GF-D8 (cell line): ENCODE measurements at places on chromosomes 4 and X.

DNA sequence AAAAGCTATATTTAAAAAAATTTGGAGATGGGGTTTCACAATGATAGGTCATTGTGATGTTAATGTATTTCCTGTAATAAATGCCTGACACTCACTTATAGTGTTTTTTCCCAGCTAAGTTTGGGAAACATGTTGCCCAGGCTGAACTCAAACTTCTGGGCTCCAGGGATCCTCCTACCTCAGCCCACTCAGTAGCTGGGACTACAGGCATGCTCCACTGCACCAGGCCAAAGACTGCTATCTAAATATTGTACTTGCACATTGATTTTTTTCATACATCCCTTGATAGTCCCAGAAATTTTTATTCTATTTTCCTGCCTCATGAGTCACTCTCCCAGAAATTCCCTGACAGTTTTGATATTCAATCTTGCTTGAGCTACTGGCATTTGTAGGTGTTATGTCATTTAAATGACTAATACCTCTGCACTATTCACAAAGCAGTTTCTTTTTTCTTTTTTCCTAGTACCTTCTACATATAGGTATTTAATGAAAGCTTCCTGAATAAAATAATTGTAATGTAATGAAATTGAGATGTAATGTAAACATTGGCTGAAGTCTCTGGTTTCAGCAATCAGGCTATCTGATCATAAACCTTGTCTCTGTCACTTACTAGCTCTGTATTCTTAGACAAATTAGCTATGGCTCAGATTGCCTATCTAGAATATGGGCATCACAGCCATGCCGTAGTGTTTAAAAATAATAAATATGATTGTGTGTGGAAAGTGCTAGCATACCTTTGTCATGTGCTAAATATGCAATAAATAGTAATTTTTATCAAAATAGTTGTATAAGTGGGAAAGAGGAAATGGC is 1973.0 kb upstream of the AGA start:
- no peak for DNase-seq

DNA sequence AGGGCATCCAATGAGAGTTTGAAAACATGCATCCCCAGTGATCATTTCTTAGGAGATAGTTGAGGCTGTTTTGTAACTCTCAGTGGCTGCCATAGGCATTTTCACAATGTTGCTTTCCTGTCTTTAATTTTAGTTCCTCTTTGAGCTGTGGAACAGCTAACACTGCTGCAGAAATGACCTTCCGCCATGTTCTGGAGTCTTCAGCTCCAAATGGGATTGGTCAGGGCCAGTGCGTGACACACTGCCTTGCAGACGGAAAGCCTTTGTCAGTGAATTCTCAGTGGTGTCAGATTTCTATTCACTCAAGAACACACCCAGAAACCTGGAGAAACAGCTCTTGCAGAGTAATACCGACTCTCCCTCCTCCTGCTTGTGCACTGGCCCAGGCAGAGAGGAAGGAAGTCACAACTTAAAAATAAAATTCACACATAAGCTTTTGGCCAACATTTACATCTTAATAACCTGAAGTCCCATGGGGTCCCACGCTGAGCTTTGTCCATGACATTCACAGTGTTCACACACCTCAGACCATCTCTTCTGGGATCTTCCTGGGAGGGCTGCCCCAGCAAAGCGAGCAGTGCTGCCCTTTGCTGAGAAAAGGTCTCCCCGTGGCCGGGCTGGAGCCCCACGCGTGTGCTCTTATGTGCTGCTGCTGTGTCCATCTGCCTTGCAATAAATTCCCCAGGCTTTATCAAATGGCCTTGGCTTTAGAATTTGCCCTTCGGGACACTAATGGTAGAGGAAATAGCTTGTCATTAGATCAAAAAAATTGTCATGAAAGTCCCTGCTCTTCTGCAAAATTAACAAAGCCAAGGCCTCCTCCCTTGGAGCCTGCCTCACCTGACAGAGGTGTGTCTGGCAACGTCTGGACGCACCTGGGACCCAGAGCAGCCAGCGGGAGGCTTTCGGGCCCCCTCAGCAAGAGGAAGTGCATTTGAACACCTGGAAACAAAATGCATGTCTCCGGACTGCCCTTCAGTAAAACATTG is 126.8 kb downstream of the IRF2 start:
- peak; percentile 97 for DNase-seq

DNA sequence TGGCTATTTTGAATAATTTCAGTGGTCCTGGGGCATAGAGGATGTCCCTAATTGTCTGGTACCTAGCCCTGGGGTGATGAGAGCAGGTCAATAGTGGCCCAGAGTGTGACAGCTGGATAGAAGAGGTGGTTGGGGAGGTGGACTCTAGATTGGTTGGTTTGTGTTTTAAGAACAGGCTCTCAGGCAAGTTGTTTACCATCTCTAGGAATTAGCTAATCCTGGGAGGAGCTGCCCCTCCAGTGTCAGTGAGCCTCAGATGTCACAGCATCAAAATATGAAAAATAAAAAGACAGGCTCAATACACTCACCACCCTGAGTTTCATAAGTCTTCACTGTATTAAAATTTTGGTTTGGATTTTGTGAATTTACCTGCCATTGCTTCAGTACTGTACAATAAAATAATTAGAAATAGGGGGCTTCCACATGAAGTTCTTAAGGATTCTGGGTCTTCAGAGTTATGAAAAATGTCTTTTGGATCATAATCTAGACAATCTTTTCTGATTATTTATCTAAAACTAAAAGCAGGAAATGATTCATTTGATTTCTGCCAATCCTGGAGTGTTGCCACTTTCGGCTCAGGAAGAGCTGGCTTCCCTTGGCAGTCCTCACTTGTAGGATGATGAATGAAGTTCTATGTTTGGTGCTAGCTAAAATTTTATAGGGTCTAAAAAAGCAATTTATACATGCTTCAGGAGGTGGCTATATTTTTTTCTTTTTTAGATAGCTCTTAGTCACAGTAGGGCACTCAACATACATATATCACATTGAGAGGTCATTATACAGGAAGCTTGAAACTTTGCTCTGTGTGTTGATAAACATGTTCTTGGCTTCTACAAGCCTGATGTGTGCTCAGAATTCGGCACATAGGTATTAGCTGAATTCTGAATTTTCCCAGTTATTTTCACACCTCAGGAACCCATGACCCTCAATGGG is 395.1 kb downstream of the RAB28 start:
- no peak for DNase-seq

DNA sequence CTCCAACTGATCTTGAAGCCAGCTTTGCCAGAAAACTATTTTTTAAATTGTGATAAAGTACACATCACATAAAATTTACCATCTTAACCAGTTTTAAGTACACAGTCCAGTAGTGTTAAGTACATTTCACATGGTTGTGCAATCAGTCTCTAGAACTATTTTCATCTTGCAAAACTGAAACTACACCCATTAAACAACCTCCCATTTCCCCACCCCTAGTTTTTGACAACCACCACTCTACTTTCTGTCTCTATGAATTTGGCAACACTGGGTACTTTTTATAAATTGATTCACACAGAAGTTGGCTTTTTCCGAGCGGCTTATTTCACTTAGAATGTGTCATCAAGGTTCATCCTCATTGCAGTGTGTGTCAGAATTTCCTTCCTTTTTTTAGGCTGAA is 31.0 kb downstream of the TRPC5 start:
- no peak for DNase-seq

DNA sequence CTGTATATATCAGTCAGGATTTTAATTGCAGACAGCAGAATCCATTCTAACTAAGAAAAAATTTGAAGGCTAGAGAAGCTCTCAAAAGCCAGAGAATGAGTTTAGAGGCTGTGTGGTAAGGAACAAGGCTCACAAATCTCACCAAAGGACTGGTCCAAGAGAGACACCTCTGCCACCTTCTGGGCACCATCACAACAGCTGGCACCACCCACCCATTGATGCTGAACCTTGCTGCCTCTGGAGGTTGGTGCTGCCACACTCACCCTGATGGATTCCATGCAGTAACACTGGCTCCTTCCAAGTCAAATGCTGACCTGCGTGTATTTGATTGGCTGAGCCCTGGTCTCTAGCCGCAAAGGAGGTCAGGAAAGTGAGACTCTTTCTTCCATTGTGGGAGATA is 100.8 kb downstream of the BEND2 start:
- no peak for DNase-seq

DNA sequence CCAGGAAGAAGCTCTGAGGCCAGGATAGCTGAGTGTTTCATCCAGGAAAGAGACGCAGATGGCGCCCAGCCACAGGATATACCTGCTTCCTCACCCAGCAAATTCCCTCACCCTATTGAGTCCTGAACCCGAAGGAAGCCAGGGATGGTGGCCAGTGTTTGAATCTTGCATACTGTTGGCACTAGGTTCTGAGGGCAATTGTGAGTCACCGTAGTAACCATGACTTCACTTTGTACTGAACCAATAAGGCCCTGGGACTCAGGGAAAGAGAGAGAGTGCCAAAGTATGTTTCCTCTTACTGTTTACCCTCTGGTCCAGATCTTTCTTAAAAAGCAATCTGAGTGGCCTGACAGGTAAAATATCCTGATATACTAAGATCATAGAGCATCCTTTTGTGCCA is 25.6 kb upstream of the SMIM10L2A start:
- DNase-seq: no peak

GRCh38 chr4:138911909-138912703 is 103.5 kb upstream of the NOCT start:
- DNase-seq: no peak

DNA sequence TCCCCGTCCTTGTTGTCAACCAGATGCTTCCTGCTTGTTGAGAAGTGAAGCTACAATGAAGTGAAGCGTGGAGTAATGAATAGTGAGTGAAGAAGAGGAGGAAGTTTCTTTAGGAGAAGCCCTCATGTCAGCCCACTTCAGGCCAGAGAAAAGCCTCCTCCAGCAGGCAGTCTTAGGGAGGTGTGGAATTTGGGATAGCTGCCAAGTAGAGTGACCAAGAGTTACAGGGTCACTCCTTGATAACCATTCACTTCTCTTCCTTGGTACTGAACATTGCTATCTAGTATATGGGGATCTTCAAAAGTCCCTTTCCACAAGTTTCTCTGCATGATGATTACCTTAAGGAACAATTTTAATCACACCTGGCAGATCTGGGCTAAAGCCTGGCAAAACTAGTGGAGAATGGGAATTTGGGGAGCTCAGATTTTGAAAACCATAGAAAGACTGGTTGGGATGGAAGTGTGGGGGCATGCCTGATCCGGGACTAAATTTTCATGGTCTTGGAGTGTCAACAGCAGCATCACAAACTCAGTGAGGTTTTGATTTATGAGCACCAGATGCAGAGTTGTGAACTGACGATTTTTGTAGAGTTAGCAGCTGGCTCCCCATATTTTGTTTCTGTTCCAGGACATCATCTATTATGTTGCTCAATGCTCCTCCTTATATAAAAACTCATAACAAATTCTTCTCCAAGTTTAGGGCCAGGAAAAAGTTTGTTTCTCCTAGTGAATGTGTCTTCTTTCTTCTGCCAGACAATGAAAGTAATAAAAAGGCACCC is 53.1 kb downstream of the IGSF1 start:
- no peak for DNase-seq

DNA sequence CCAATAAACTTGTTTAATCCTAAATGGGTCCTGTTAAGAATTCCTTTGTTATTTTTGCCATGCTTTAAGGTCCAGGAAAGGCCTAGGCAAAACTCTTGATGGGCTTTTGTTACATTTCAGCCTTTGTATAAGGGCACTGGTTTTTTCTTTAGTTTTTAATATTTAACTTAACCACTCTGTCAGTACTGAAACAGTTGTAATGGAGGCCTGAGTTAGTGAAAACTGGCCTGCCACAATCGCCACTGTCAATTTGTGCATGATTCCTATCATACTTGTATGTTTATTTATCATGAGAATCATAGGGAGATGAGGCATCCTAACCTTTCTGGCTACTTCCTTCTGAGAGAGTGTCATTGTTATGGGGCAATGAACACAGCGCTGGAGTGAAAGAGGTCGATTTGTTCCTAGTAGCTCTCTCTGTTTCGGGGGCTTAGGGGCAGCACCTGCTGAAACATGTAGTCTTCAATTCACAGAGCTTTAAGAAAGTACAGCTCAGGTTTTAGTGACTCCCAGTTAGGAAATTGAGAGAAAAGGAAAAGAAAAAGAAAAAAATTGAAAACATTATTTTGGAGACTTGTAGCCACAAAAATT is 393.8 kb upstream of the FSTL5 start:
- DNase-seq: no peak

DNA sequence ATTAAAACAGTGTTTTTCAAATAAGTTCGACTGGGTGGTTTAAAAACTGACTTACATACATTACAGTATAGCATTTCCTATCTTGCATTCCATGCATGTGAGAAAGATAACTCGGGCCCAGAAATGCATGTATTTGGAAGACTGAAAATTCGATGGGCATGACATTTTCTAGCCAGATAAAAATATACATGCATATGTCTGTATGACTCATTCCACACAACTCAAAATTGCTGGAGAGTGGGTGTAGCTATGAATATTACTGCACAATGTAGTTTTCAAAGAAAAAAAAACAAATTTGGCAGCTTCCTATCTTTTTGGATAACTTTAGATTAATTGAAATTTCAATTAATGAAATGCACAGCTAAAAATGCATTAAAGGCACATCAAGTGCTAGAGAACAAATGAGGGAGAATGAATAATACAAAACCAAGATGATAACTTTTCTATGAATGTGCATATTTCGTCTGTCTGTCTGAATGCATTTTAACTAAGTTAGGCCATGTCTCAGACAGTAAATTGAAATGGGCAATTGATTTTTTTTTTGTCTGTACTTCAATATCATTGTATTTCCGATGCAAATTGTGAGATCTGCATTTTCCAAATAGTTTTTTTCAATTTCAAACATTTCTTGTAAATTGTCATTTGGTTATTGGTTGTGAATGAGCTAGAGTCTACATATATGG is 54.5 kb upstream of the GABRA2 start:
- DNase-seq: no peak

GRCh38 chrX:33205321-33205720 is 6.0 kb downstream of the DMD start:
- no peak for DNase-seq

DNA sequence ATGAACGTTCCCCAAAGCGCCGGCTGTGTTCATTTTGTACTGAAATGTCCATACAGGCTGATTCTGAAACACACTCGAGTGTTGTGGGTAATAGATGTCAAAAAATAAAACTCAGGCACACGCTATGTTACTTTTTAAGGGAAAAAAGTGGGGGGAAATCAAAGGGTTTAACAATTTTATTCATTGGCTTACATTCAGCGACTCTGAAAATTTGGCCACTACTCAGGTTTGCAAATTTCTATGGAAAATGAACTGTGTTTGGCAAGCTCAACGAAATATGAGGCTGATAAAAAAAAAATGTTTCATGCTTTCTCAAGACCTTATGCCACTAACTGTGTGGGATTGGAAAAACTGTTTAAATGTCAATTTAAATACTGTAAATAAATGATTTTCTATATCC is 18.5 kb downstream of the AMELX start:
- DNase-seq: no peak

GRCh38 chrX:40552768-40553167 is 28.0 kb upstream of the ATP6AP2 start:
- no peak for DNase-seq
